Omental fat pad (tissue), 4 donors: ENCODE measurements at places on chromosomes 4 and X. TPM values are rescaled to one million over a fixed set of nuclear protein-coding genes. Genes with fewer than 3 reads are reported as not detected.

The RTL3 gene
- total RNA-seq, result 0.12 TPM

DNA sequence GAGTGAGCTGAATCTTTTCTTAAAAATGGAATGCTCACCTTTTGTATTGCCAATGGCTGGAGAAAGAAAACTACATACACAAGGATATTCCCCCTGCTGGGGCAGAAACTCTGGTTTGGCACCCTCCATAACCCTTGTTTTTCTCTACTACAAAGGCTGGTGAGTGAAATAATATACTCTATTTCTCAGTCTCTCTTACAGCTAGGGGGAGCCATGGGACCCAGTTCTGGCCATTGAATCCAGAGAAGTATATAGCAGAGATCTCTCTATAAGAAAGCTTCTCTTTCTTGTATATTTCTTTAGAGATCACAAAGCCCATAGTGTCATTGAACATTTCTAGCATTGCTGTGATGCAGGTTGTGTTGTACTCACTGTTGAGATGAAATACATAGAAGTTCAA is 49.8 kb downstream of the SMPX start:
- no peak for DNase-seq

DNA sequence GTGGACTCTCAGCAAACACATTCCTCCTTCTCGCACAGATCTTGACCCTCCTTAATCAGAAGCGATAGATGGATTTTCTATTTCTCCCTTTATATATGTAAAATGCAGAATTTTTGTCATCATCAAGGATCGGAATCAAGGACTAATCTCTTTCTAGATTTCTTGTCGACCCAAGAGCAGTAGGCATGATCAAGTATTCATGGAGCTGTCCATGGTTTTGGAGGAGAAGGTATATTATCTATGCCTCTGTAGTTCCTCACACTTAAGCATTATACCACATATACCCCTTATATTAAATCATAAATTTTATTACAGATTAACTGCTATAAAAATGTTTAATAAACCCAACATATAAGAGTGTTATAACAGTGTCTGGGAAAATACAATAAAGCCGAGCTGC is 886.8 kb downstream of the NLGN4X start:
- no peak for DNase-seq

GRCh38 chr4:107497054-107497453 is 223.0 kb downstream of the PAPSS1 start:
- DNase-seq, result no peak

DNA sequence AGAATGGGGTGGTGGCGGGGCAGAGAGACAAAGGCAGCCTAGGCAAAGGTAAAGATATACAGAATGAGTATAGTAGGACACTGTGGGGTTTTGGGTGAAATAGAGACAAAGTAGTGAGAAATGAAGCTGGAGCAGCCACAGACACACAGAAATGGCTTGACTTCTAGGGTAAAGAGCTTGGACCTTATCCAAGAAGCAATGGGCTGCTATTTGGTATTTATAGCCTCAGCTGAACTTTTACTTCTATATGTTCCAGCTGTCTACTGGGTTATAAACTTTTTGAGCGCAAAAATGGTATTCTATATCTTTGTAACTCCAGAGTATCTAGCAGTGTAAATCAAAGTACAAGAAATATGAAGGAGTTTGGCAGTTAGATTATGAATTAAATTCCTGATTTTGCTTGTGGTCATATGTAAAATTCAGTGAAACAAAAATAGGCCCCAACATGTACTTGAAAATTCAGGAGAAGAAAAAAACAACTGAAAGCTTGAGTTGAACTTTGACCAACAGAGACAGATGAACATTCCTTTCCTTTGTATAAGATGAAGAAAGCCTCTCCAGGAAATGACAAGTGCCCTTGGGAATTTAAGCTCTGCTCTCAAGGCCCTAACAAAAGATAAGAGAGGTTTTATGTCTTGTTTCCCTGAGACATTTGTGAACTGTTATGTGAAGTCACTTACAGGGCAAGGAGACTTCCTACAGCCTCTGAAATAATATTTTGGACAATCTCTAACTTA is 354.1 kb downstream of the CHIC1 start:
- no peak for DNase-seq
